SJSA1 (cell line): ENCODE measurements at places on chromosomes 1 and 21. TPM values are rescaled to one million over a fixed set of nuclear protein-coding genes. Genes with fewer than 3 reads are reported as not detected.

Gene A3GALT2
- not detected in 2 replicates for total RNA-seq

Gene GTF2B
- total RNA-seq = 57.9 and 67.9 TPM in 2 replicates

Gene POLR3GL
- total RNA-seq = 13.9 and 22.8 TPM in 2 replicates

Gene PKP1
- total RNA-seq = not detected in 2 replicates

Gene PLA2G2D
- not detected in 2 replicates for total RNA-seq

DNA sequence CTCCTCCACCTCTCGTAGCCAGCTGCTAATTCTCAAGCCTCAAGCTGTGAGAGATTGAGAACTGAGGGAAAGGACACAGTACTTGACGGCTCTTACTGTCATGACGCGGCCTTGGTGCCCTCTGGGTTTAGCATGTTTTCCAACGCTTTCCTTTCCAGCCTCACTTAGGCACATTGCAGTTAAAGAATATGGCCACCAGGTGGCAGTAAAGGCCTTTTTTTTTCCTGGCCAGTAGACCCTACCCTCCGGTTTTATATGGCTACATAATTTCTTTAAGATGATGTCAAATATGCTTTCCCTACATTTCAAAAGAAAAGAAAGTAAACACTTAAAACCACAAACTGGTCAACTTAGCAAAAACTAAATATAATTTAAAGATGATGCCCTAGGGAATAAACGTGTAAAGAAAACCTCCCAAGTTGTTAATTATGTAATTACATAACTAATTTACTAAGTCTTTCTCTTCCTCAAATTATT is 56.8 kb upstream of the PRDX6 start:
- no peak overlapping the region for H3K27ac ChIP-seq
- no peaks in the 10 kb centered on the region for H3K36me3 ChIP-seq
- H3K27me3 ChIP-seq = no peaks in the 10 kb centered on the region
- H3K4me1 ChIP-seq = peaks cover 4% of the 10 kb centered on the region; the same call in 1 of the 2 replicates
- H3K4me3 ChIP-seq = no peak overlapping the region

GRCh38 chr1:18568489-18568888 is 62.2 kb upstream of the PAX7 start:
- H3K36me3 ChIP-seq = no peaks in the 10 kb centered on the region
- H3K4me1 ChIP-seq = no peaks in the 10 kb centered on the region
- DNase-seq = no peak

DNA sequence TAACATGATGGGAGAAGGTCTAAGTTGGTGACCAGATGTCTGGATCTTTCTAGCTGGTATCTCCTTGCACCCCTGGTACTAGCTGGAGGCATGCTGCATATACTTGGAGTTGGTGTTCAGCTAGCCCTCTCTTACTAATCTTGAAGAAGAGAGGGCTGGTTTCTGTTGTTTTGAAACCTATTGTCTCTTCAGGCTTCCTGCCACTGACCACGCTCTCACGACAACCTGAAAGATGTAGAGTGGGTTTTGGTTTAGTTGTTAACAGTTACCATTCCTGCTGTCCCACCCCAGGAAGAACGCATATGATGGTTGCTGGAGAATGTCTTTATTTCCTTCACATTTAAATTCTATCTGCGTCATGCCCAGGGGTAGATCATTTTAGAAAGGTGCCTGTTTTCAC is 3.6 kb downstream of the MAN1C1 start:
- H3K27ac ChIP-seq = no peak overlapping the region
- H3K4me3 ChIP-seq = no peak overlapping the region
- H3K4me1 ChIP-seq = peaks cover 21% of the 10 kb centered on the region
- DNase-seq = no peak

GRCh38 chr1:93468662-93469061 is 20.7 kb downstream of the FNBP1L start:
- no peaks in the 10 kb centered on the region for H3K27me3 ChIP-seq
- H3K36me3 ChIP-seq = no peaks in the 10 kb centered on the region
- no peak overlapping the region for H3K27ac ChIP-seq
- DNase-seq = no peak

DNA sequence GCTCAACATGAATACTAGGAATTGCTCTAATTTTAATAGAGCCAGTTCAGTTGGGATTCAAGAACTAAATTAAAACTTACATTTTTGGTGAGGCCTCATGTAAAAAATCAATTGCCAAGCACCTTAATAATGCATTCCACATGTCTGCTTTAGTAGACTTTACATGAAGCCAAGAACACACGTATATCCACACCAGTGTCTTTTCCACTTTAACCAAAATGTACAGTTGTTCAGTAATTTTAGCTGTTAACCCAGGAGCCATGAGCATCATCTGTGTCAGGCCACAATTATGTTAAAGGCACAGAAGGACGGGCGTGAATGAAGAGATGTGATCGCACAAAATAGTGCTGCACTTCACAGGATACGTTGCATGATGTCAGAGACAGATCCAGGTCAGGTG is 136.7 kb downstream of the TLR5 start:
- H3K4me3 ChIP-seq = no peak overlapping the region
- H3K27ac ChIP-seq = no peak overlapping the region
- no peak for DNase-seq
- H3K4me1 ChIP-seq = peaks cover 9% of the 10 kb centered on the region
- peaks cover 6% of the 10 kb centered on the region; the same call in 1 of the 2 replicates for H3K36me3 ChIP-seq

- peaks cover 6% of the 10 kb centered on the region; the same call in 1 of the 2 replicates for H3K4me1 ChIP-seq
- DNase-seq = no peak
- H3K27me3 ChIP-seq = no peaks in the 10 kb centered on the region
- H3K36me3 ChIP-seq = no peaks in the 10 kb centered on the region
- H3K27ac ChIP-seq = no peak overlapping the region
Measured at GRCh38 chr1:33111965-33112364, 31.0 kb downstream of the AZIN2 start.

DNA sequence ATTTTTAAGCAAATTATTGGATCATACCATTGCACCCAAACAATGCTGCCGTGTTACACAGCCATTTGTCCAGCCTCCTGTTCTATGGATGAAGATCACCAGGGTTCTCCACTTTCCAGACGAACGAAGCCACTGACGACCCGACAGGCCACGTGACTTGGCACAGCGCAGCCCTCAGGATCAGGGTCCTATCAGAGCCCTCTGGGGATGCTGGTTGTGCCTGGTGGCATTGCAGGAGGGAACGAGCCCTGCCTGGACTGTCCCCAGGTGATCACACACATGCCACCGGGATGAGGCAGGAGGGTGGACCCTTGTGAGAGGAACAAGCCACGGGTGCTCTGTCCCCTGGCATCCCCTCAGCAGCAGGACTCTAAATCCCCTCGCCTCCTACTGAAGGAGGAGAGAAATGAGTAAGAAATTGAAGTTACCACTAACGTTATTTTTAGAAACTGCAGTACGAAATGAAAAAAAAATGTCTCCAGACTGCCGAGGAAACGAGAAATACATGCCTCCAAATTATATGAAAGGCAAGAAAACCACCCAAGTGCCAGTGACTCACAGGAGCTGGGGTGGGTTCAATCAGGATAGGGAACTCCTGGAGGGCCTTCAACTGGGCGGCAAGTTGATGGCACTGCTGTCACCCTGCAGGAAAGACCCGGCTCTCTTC is 58.7 kb upstream of the PDE9A start:
- DNase-seq = no peak
- peaks cover 28% of the 10 kb centered on the region for H3K4me1 ChIP-seq
- no peak overlapping the region for H3K4me3 ChIP-seq
- H3K27me3 ChIP-seq = no peaks in the 10 kb centered on the region
- H3K27ac ChIP-seq = peak overlapping the region; percentile 29; the same call in 1 of the 2 replicates

DNA sequence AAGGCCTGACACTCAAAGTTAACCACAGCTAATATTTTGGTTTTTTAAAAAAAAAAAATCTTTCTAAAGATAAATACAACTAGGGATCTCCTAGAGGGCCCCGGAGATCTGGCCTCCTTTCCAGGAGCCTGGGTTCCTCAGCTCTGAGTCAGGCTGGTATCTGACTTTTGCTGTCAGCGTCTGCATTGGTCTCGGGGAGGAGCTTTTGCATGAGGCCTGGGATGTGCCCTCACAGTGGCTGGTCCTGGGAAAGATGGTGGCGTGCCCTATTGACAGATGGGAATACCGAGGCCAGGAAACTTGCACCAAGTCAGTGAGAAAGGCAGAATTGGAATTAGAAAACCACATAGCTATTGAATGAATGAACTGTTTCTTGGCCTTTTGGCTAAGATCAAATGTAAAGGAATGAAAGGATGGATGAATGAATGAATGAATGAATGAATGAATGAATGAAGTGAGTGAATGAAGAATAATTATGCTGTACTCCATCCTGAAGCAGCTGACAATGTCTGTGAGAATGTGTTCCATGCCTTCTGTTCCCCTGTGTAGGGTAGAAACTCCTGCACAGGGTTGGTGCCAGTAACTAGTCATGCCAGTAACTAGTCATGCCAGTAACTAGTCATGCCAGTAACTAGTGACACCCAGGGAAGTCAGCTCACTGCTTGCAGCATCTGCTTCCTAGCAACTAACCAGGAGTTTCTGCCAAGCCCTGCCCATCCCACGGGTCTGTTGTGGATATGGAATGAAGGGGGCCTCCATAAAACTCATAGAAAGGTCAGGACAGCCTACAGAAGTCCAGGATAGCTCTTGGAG is 242.5 kb upstream of the VAMP3 start:
- no peaks in the 10 kb centered on the region for H3K27me3 ChIP-seq
- DNase-seq = no peak
- H3K27ac ChIP-seq = no peak overlapping the region
- H3K4me3 ChIP-seq = no peak overlapping the region
- H3K36me3 ChIP-seq = no peaks in the 10 kb centered on the region

DNA sequence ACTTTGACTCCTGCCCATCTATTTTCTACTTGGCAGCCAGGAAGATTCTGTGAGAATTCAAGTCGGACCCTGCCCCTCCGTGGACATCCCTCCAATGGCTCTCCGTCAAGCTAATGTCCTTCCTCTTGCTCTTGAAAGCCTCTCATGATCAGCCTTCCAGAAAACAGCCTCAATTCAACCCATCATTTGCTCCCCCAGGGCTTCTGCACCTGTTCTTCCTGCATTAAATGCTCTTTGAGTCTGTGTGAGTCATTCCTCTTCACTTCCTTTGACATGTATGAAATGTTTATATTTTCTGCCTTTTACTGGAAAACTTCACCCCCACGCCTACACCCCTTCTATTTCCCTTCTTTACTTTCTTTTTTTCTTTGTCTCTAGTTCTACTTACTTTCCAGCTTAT is 734.1 kb upstream of the ZP4 start:
- no peaks in the 10 kb centered on the region; the same call in 1 of the 2 replicates for H3K4me1 ChIP-seq
- H3K4me3 ChIP-seq = no peak overlapping the region
- no peak overlapping the region for H3K27ac ChIP-seq
- DNase-seq = no peak
- no peaks in the 10 kb centered on the region for H3K27me3 ChIP-seq
- H3K36me3 ChIP-seq = no peaks in the 10 kb centered on the region

DNA sequence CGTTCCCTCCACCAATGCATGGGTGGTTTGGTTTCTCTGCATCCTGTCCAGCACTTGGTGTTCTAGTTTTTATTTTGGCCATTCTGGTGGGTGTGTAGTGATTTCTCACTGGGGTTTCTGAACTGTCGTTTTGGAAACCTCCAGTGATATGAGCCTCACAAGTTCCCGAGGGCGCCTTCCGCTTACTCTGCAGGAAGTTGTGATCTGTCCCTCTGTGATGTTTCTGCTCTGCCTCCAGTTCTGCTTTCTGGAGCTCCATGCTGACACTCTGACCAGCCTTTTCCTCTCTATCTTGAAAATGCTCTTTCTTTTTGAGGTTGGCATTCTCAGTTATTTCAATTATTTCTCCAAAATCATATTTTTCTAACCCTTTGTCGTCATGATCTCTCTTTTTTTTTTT is 111.6 kb downstream of the PLD5 start:
- no peak for DNase-seq
- no peaks in the 10 kb centered on the region for H3K36me3 ChIP-seq
- no peak overlapping the region for H3K27ac ChIP-seq
- no peaks in the 10 kb centered on the region for H3K27me3 ChIP-seq

GRCh38 chr1:17161137-17161740 is 42.0 kb upstream of the PADI2 start:
- no peaks in the 10 kb centered on the region for H3K27me3 ChIP-seq
- no peak overlapping the region for H3K4me3 ChIP-seq
- H3K36me3 ChIP-seq = no peaks in the 10 kb centered on the region
- H3K4me1 ChIP-seq = no peaks in the 10 kb centered on the region

DNA sequence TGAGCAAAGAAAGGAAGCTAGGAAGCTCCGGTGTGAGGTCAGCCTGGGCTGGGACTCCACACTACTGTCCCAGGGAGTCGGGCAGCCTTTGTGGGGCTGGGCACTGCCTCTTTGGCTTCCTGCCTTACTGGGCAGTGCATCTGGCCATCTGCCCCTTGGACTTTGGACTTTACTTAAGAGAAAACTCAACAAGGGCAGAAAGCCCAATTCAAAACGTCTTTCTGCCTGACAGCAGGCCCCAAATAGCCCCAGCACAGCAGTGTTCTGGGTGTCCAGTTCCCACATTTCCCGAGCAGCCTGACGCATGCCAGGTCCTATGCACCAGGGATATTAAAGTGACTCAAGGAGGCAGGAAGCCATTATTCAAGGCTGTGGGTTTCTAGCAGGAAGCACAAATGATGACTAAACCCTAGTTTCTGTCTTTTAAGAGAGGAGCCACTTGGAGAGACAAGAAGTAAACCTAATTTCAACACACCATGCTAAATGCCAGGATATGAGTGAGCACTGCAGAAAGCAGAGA is 37.9 kb upstream of the EDEM3 start:
- peak overlapping the region; percentile 61 for H3K27ac ChIP-seq
- DNase-seq = peak; percentile 75
- H3K4me3 ChIP-seq = no peak overlapping the region
- peaks cover 4% of the 10 kb centered on the region; the same call in 1 of the 2 replicates for H3K36me3 ChIP-seq
- no peaks in the 10 kb centered on the region for H3K27me3 ChIP-seq
- H3K4me1 ChIP-seq = peaks cover 19% of the 10 kb centered on the region

GRCh38 chr21:22395965-22396364 is 1397.8 kb downstream of the NCAM2 start:
- H3K4me1 ChIP-seq = no peaks in the 10 kb centered on the region
- H3K36me3 ChIP-seq = no peaks in the 10 kb centered on the region
- H3K4me3 ChIP-seq = no peak overlapping the region
- DNase-seq = no peak

- H3K27me3 ChIP-seq = no peaks in the 10 kb centered on the region
- DNase-seq = no peak
- no peaks in the 10 kb centered on the region for H3K36me3 ChIP-seq
- H3K27ac ChIP-seq = no peak overlapping the region
- H3K4me1 ChIP-seq = no peaks in the 10 kb centered on the region
- H3K4me3 ChIP-seq = no peak overlapping the region
Measured at GRCh38 chr1:237851210-237851845, 39.4 kb downstream of the ZP4 start.

DNA sequence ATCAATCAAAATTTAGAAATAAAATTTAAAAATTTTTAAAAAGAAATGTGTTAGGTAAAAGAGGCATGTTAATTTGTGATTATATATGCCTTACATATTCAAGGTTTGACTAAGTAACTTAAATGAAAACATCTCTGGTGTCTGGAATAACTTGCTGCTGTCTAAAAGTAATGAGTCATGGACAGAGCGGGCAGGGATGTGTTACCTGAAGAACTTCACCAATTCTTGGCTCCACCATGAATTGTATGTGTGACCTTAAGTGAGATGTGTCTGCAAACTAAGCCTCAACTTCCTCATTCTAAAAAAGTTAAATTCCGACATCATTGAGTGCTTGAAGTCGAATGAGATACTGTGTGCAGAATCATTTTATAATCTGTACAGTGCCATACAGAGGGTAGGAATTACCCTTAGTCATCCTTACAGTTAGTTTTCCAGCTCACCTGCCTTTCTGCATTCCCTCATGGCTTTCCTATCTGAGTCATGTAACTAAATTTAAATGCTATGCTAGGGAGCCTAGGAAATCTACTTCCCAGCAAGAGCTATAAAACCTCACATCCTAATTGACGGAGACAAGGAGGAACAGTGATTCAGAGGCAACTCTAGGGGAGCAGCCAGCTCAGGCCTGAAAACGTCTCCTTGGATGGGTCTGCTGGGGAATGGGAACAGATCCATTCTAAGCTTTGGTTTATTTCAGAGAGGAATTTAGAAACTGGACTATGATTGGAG is 100.7 kb upstream of the TSPAN2 start:
- H3K4me1 ChIP-seq = peaks cover 23% of the 10 kb centered on the region
- no peaks in the 10 kb centered on the region for H3K36me3 ChIP-seq
- no peak overlapping the region for H3K4me3 ChIP-seq
- DNase-seq = peak; percentile 61
- H3K27ac ChIP-seq = peak overlapping the region; percentile 73
